ENCODE measurements at places on chromosomes 16 and 17.

GRCh38 chr16:9976601-9977000, 205.6 kb downstream of the GRIN2A start:
- no peak for DNase-seq

- DNase-seq, result peak; percentile 68
These were observed 5.2 kb downstream of the USP7 start for GRCh38 chr16:8958344-8959167.

DNA sequence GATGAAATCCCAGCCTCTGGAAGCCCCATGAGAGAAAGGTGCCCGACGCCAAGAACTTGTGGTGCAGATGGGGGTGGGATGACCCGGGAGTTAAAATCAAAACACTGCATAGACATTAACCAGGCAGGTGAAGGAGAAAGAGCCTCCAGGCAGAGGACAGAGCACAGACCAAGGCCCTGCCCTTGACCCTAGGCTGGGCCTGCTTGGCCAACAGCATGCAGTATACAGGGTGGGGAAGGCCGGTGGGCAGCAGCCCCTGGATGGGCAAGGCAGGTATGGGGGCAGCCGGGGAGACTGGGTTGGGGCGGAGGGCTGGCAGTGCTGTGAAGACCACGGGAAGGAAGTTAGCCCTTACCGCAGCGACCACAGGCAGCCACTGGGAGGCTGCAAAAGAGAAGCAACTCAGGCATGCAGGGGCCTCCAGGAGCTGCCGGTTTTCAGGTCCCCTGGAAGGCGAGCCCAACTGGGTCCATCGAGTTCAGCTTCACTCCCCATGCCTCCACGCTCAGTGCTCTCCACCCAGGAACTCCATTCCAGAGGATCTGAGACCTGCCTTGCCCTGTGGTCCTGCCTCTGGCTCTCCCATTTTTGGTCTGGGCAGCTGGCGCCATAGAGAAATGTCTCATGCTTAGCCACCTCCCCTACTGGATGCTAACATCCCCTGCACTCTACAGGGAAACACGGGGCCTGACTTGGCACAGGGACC, 81.2 kb downstream of the C16orf95 start:
- peak; percentile 13 for DNase-seq

DNA sequence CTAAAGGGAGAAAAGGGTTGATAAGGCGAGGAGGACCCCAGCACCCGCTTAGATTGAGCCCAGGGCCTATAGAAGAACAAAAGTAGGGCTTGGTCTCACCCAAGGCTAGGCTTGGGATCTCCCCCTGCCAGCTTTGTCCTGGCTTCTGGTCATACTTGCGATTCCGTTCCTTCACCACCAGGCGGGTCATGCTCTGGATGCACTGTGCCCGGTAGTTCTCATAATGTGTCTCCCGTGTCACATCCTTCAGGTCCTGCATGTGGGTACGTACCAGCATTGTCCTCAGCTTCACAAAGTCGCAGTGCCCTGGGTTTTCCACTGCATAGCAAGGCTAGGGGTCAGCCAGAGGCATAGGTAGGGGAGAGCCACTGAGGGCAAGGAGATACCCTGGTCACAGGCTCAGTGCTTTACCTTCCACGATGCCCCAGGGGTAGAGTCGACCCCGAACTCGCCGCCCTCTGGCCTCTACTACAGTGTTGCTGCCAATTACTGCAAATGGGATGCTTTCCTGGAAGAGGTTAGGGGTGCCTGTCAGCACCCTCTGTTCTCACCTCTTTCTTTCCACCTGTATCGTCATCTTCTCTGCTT, 6.5 kb upstream of the MTMR4 start:
- no peak for DNase-seq

GRCh38 chr17:21157586-21158370, 31.0 kb downstream of the DHRS7B start:
- no peak for DNase-seq

DNA sequence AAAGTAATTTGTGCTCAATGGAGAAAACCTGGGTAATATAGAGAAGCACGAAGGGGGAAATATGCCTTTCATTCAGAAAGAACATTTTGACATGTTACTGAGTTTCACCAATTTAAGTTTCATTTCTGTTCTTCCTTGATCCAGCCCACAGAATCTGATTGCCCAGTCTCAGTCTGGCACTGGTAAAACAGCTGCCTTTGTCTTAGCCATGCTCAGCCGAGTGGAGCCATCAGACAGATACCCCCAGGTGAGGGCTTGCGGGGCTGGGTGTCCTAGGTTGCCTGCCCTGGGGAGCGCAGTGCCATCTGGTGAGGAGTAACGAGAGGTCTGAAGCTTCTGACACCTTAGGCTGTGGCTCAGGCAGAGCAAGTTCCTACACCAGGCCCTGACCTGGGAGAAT, 17.7 kb downstream of the DDX19A start:
- DNase-seq, result no peak

DNA sequence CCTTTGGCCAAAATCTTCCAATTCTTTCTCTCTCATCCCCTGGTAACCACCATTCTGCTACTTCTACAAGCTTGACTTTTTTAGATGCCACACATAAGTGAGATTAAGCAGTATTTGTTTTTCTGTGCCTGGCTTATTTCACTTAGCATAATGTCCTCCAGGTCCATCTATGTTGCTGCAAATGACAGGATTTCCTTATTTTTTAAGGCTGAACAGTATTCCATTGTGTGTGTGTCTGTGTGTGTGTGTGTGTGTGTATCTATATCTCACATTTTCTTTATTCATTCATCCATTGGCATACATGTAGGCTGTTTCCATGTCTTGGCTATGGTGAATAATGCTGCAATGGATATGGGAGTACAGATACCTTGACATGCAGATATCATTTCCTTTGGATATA, 6.1 kb downstream of the ACACA start:
- no peak for DNase-seq

GRCh38 chr17:50661795-50662391, 27.2 kb downstream of the ABCC3 start:
- peak; percentile 48 for DNase-seq

- no peak for DNase-seq
These were observed 487.5 kb upstream of the SALL1 start for GRCh38 chr16:51638339-51639135.

GRCh38 chr17:21164620-21165019, 37.9 kb downstream of the DHRS7B start:
- DNase-seq, result no peak

DNA sequence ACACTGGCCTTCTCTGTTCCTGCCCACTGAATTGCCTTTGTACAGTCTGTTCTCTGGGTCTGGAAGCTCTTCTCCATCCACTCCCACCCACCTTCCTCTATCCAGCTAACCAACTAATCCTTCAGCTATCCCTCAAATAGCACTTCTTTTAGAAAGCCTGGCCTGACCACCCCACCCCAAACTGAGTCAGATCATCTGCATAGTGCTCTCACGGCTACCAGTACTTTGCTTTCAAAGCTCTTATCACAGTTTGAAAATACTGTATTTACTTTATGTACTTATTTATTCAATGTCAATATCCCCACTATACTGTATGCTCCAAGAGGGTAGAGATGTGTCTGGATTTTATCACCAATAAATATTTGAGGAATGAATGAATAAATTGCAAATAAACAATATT, 4.5 kb upstream of the CLDN7 start:
- DNase-seq, result no peak

DNA sequence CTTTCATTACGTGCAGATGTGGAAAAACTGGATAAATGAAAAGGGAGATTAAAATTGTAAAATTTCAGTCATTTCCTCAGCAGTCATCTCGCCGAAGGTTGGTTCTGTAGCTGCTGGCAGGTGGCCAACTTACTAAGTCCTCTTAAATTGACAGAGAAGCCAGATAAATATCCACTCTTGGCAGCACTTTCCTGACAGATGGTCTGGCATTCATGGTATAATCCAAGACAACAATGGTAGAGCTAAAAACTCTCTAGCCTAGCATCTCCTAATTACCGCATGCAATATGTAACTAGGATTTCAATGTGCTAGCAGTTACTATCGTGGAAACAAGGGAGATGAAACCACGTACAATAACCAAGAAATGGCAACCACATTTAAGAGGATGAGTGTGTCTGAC, 306.3 kb downstream of the CNTNAP4 start:
- no peak for DNase-seq

- no peak for DNase-seq
These were observed 169.8 kb upstream of the SDK2 start for GRCh38 chr17:73814075-73814474.

DNA sequence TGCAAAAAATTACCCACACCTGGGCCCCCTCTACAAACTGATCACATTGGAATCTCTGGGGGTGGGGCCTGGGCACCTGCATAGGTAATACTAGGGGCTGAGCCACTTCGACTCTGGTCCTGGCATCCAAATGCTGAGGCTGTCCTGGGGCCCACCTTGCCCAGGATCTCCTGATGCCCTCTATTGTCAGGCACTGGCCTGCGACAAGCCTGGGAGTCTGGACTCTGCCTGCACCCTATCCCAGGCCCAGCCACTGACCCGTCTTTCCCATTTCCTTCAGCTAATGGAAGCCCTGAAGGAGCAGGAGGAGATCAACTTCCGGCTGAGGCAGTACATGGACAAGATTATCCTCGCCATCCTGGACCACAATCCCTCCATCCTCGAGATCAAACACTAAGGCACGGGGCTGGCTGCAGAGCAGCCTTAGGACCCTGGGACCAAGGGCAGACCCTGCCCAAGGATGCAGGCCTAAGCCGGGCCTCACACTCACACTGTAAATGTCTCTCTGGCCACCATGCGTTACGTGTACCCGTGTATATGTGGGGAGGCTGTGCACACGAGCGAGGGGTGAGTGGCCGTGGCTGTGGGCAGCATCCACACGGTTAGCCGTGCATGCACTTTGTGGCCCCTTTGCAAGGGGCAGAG, 140.0 kb downstream of the RAB11FIP4 start:
- no peak for DNase-seq

All from DND-41 (cell line).